Left kidney (tissue), 8 donors: ENCODE measurements at places on chromosomes 2 and 18. TPM values are rescaled to one million over a fixed set of nuclear protein-coding genes. Genes with fewer than 3 reads are reported as not detected.

DNA sequence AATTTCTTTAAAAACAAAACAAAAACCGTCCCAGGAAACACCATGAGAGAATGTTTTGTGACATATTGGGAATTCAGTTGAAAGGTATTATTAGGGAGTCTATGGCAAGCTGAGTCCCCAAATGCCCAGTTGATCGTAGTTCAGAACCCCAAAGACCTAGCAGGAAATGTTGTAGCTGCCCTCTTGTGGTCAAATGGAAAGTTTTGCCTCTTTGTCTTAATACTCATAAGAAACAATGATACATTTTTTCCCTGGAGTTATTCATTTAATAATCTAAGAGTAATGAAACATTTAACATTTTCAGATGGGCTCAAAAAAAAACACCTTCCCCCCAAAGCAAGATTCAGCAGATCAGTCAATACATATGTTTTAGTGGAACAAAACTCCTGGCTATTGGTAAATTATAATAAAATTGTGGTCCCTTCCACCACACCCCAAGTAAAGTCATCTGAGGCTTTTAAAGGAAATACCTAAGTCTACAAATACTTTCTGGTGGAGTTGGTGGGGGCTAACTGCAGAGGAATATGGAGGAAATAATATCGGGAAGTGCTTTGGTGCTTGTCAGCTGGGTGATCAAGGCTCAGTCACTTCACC, 37.8 kb upstream of the EFEMP1 start:
- no peak for DNase-seq

GRCh38 chr2:175999283-175999819, 2.7 kb downstream of the LNPK start:
- no peak for DNase-seq

ESCO1 gene
- polyA plus RNA-seq = 28.7 TPM

C2orf81 gene
- 5.5 TPM for polyA plus RNA-seq

ARHGEF33 gene
- 3.4 TPM for polyA plus RNA-seq

GRCh38 chr2:42886921-42887320, 94.5 kb upstream of the HAAO start:
- DNase-seq = no peak

ZC3H15 gene
- polyA plus RNA-seq = 134 TPM

EHD3 gene
- polyA plus RNA-seq = 21.5 TPM

DNA sequence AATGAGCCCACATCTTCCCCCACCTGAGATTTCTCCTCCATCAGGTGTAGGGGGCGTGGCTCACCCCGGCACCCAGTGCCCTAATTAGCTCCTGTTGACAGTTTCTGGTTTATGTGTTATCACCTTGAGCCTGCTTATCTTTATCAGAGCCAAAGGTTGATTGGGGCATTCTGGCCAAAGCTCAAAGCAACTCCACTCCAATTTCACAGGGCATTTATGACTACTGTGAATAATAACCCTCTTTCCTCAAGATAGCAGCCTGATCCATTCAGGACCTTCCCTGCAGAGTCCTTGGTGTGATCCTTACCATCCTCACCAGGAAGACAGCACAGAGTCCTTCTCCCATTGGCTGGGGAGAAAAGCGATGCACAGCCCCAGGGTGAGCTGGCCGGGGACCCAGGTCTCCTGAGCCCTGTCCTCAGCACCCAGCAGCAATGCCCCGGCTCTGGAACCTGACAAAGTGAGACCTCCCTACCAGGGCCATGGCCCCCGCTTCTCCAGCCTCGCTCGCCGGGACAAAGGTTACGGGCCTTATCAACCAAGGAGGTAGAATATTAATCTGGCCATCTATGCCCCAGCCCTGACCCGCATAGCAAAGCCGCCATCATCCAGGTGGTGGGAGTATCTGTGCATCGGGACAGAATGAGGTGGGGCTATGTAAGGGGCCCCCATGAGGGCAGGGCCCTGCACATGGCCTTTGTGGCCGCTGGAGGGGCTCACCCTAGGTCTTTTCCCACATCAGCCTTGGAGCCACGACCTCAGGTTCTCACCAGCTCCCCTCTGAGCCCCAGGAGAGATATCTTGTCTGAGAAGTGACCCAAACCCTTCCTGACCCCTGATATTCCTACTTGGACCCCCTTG, 64.5 kb downstream of the ZFP36L2 start:
- no peak for DNase-seq

- DNase-seq = no peak
Measured at GRCh38 chr2:239569401-239570090, 168.7 kb upstream of the HDAC4 start.

SKOR2 gene
- polyA plus RNA-seq = not detected

DNA sequence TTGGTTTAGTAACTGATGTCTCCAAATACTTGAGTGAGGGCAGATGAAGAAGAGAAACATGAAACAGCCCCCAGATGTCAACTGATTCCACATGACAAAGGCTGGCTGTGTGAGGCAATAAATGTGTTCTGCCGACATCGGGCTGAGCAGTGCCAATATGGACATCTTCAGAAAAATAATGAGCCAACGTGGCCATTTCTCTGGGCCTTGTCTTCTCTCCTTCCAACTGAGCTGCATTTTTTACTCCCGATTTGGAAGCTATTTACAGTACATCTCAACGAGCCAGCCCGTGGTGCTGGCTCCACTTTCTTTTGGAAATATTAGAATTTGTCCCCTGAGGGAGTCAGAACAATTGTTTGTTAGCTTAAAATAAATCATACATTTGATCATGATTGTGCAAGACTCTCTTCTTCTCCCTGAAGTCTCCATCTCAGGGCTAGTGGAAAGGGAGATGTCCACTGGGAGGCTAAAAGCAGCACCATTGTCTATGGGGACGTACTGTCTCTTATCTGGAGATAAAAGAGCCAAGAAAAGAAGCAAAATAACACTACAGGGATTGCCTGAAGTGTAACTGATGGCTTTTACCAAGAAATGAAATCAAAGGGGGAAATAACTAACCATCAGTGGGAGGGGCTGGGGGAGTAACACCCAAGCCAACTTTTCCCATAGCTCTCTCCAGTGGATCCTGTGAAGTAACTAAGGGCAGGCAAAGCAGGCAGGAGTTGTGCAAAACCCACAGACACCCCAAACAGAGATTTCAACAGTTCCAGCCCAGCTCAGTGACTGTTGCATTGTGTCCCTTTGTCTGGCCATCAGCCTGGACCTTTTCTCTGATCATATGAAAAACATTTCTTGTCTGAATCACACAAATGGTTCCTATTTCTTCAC, 114.8 kb downstream of the RDH14 start:
- DNase-seq = no peak
